NCI-H524 treated with DMSO at 0.1 percent for 48 hours (cell line): ENCODE measurements at places on chromosomes 16 and 17.

DNA sequence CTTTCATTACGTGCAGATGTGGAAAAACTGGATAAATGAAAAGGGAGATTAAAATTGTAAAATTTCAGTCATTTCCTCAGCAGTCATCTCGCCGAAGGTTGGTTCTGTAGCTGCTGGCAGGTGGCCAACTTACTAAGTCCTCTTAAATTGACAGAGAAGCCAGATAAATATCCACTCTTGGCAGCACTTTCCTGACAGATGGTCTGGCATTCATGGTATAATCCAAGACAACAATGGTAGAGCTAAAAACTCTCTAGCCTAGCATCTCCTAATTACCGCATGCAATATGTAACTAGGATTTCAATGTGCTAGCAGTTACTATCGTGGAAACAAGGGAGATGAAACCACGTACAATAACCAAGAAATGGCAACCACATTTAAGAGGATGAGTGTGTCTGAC, 306.3 kb downstream of the CNTNAP4 start:
- peak; percentile 97 for DNase-seq

GRCh38 chr16:726438-727290, at the start of the genes CCDC78 and HAGHL:
TSS of gene CCDC78 (minus strand) at chr16:726443. CDS start at chr16:726367, 76 bp downstream.
TSS of gene HAGHL (plus strand) at chr16:727106. CDS start at chr16:727510, 404 bp downstream.
- no peak for DNase-seq

- DNase-seq: no peak
Measured at GRCh38 chr17:34369571-34369970, 6.5 kb upstream of the CCL1 start.

DNA sequence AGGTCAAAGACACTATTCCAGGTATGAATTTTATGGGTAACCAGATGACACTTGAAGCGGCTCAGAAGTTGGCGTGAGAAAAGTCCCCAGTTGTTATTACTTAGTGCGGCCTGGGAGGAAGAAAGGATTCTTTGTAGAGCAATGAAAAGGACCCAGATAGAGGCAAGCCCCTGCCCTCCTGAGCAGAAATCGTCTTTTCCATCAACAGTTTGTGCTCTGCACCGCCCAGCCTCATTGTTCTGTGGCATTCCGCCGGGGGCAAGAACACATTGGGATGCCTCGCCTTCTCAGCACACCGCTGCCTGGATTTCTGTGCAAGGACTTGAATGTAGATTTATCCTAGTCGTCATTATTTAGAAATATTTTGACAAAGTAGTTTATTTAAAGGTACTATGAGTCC, 32.7 kb upstream of the CRHR1 start:
- DNase-seq: no peak

- DNase-seq: no peak
Measured at GRCh38 chr16:21260870-21261791, 17.0 kb downstream of the CRYM start.

GRCh38 chr17:69093279-69093789, 32.6 kb upstream of the ABCA9 start:
- no peak for DNase-seq

GRCh38 chr16:23629516-23629915, 11.6 kb downstream of the PALB2 start:
- DNase-seq: no peak

DNA sequence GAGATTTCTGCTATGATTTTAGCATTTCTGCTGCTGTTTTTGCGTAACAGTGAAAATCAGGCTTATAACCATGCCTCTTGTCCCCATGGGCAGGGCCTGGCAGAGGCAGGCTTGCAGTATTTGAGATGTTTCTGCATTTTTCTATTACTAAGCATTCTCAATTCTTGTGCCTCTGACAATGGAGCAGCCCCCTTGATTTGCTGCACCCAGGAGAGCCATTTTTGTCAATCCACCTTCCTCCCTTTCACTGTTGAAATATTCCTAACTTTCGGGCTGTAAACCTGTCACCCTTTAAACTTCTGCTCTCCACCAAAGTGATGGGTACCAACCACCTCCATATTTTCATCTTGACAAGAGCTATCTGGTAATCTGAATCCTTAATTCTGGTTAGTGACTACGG, 178.1 kb downstream of the CNTNAP4 start:
- DNase-seq: no peak

DNA sequence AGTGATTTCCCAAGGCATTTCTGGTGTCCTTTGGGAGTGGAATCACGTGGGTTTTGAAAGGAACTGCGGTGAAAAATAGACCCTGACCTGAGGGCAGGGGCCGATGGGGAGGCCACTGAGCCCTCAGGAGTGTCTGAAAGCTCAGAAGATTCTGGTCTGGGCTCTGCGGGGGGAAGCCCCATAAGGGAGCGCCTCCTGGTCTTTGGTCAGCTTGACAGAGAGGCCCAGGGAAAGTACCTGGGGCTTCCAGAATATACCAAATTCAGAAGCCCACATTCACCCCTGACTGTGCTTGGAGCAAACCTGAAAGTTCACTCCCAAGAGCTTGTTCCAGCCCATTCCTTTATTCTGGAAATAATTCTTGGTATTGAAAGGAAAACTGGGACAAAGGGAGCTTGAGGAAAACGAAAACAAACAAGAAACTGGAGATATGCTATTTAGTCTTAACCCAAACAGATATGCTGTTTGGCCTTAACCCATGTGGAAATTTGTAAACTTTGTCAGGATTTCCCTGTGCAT, 23.2 kb upstream of the NAGLU start:
- DNase-seq: no peak

DNA sequence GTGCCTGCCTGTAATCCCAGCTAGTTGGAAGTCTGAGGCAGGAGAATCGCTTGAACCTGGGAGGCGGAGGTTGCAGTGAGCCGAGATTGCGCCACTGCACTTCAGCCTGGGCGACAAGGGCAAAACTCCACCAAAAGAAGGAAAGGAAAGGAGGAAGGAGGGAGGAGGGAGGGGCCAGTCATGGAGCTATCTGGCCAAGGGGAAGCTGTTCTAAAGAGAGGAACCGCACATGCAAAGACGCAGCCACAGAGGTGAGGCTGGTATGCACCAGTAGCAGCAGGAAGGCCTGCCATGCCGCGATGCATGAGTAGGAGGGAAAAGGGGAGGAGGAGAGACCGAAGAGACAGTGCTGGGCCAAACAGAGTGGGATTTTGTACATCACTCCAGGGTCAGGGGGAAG, 35.9 kb downstream of the HSBP1 start:
- DNase-seq: no peak

DNA sequence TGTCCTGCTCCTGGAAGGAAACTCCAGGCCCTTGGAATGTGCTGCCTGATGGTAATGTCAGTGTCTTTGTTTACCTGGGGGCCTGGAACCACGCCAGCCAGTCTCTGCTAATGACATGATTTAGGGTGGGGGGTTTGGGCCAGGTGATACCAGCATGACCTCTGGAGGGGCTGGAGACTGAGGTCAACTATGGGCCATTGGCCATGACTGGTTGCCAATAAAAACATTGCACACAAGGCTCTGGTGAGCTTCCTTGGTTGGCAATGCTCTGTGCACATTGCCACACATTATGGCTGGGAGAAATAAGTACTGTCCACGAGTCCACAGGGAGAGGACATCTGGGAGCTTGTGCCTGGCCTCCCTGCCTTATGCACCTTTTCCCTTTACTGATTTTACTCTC, 52.5 kb downstream of the LITAF start:
- no peak for DNase-seq
